T-helper 17 cell (primary cell): ENCODE measurements at places on chromosomes 5 and 9.

GRCh38 chr9:123787416-123787815 lies 142.5 kb downstream of the DENND1A start:
- no peak overlapping the region for H3K27ac ChIP-seq
- DNase-seq, result no peak
- H3K27me3 ChIP-seq, result no peaks in the 10 kb centered on the region

GRCh38 chr5:177071666-177072385 lies 14.9 kb upstream of the FGFR4 start:
- peaks cover 6% of the 10 kb centered on the region for H3K4me1 ChIP-seq
- H3K4me3 ChIP-seq, result no peak overlapping the region
- no peaks in the 10 kb centered on the region for H3K27me3 ChIP-seq
- H3K36me3 ChIP-seq, result no peaks in the 10 kb centered on the region

GRCh38 chr5:157745041-157745456 lies 1.5 kb downstream of the LSM11 start:
- peak overlapping the region; percentile 98 for H3K4me3 ChIP-seq
- no peak for DNase-seq
- H3K27me3 ChIP-seq, result no peaks in the 10 kb centered on the region
- peak overlapping the region; percentile 93 for H3K27ac ChIP-seq

GRCh38 chr5:41736641-41737040 lies 133.6 kb downstream of the OXCT1 start:
- H3K27ac ChIP-seq, result no peak overlapping the region
- H3K27me3 ChIP-seq, result no peaks in the 10 kb centered on the region
- H3K4me3 ChIP-seq, result no peak overlapping the region

DNA sequence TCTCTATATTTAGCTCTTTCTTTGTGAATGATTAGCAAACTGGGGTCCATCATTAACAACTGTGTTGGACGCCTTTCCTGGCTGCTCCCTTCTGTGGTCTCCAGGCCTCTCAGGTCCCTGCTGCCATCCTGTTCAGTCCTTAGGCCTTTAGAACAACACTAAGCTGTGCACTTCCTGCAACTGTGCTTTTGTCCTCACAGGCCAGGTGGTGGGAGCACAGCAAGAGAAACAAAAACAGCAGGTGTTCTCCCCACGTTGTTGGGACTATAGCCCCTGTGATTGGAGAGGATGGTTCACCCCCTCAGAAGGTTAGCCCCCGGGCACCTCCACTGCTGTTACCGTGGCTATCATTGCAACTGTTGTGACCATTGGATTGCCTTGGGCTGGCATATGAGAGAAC lies 41.7 kb upstream of the CLINT1 start:
- H3K4me1 ChIP-seq, result no peaks in the 10 kb centered on the region
- peaks cover 15% of the 10 kb centered on the region for H3K27me3 ChIP-seq
- no peak overlapping the region for H3K27ac ChIP-seq
- no peak overlapping the region for H3K4me3 ChIP-seq
- DNase-seq, result no peak
- no peaks in the 10 kb centered on the region for H3K36me3 ChIP-seq

GRCh38 chr9:137136881-137137607 lies 1.9 kb upstream of the GRIN1 start:
- H3K27ac ChIP-seq, result no peak overlapping the region
- peaks cover 4% of the 10 kb centered on the region for H3K36me3 ChIP-seq
- no peaks in the 10 kb centered on the region for H3K4me1 ChIP-seq
- no peak overlapping the region for H3K4me3 ChIP-seq
- no peak for DNase-seq
- peaks cover 53% of the 10 kb centered on the region for H3K27me3 ChIP-seq

DNA sequence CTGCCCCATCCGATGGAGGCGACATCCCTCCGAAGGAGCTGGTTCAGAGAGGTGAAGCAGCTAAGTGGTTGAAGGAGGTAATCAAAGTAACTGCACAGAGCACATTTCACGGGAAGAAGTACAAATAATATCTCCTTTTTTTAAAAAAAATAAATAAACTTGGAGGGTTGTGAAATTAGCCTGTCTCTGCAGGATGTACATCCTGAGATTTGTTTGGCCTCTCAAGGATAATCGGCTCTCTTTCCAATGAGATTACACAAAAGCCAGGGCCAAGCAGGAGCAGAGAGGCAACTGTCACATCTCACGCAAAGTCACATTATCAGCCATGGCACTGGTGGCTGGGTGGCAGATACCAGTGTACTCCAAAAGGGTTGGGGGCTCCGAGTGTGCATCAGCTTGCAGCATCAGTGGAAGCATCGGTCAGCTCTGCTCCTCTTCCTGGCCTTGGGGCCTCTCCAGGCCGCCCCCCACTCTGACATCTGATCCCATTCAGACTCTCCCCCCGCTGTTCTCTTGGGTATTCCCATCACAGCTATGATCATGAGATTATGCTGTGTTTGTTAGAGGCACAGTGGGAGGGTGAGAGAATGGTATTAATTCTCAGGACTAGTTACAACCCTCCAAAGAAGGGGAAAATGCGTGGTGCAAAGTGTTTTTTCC lies 109.9 kb downstream of the UGCG start:
- H3K36me3 ChIP-seq, result no peaks in the 10 kb centered on the region
- no peaks in the 10 kb centered on the region for H3K27me3 ChIP-seq
- no peak for DNase-seq
- H3K4me1 ChIP-seq, result peaks cover 34% of the 10 kb centered on the region

- no peaks in the 10 kb centered on the region for H3K27me3 ChIP-seq
- peaks cover 50% of the 10 kb centered on the region for H3K4me1 ChIP-seq
- no peak overlapping the region for H3K4me3 ChIP-seq
- peak overlapping the region; percentile 94 for H3K27ac ChIP-seq
Observed at GRCh38 chr5:135379046-135379654, 19.9 kb downstream of the MACROH2A1 start.

- H3K27ac ChIP-seq, result no peak overlapping the region
- H3K27me3 ChIP-seq, result no peaks in the 10 kb centered on the region
- no peak overlapping the region for H3K4me3 ChIP-seq
- DNase-seq, result no peak
Observed at GRCh38 chr5:164326219-164326618, 820.8 kb downstream of the MAT2B start.

GRCh38 chr9:35510754-35511428 lies 21.0 kb downstream of the RUSC2 start:
- no peak overlapping the region for H3K4me3 ChIP-seq
- DNase-seq, result no peak
- peaks cover 7% of the 10 kb centered on the region for H3K36me3 ChIP-seq
- H3K27me3 ChIP-seq, result peaks cover 33% of the 10 kb centered on the region
- H3K4me1 ChIP-seq, result peaks cover 5% of the 10 kb centered on the region

GRCh38 chr9:136378170-136379002 lies 4.9 kb upstream of the CARD9 start:
- no peak for DNase-seq
- H3K36me3 ChIP-seq, result no peaks in the 10 kb centered on the region
- no peaks in the 10 kb centered on the region for H3K4me1 ChIP-seq
- H3K27me3 ChIP-seq, result no peaks in the 10 kb centered on the region
- H3K4me3 ChIP-seq, result no peak overlapping the region

DNA sequence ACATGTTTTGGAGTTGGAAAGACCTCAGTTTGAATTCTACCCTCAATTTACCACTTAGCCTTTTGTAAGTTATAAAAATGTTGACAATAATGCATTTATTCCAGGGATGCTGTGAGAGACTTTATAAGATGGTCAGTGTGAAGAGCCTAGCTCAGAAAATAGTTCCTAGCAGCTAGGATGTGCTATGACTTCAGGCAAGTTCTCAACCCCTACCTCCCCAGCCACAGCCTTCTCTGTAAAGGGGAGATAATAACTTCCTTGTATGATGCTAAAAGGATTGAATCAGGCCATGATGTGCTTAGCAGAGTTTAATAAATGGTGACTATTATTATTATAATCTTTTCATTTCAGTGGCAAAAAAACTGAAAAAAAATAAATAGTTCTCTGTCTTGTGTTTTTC lies 77.6 kb downstream of the ALDH1A1 start:
- H3K27me3 ChIP-seq, result peaks cover 32% of the 10 kb centered on the region
- no peak for DNase-seq
- no peak overlapping the region for H3K27ac ChIP-seq
- no peak overlapping the region for H3K4me3 ChIP-seq

- peaks cover 3% of the 10 kb centered on the region for H3K36me3 ChIP-seq
- no peak for DNase-seq
- no peaks in the 10 kb centered on the region for H3K27me3 ChIP-seq
- H3K4me3 ChIP-seq, result no peak overlapping the region
- no peaks in the 10 kb centered on the region for H3K4me1 ChIP-seq
Observed at GRCh38 chr5:55623789-55624188, 88.3 kb downstream of the SLC38A9 start.
